ENCODE measurements at places on chromosomes 3 and 15.
A peak's percentile ranks its signal among the peaks of the same experiment; 100 is the strongest.

- no peak for DNase-seq
These were observed 22.7 kb upstream of the ZNF639 start for GRCh38 chr3:179299999-179300613.

DNA sequence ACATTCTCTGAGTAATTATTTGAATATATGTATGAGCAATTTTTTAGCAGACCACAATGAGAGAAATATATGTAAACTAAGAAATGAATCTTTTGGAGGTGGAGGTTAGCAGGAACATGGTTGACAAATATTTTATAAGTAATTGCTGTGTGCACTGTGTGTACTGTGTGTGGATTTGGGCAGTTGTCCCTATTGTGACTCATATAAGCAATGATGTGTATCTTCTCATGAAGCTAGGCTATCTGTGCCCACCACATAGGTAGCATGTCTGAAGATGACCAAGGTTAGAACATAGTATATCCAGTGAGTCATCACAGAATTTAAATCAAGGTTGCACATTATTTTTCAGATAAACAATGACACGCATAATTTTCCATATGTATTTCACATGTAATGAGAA is 713.9 kb upstream of the GBE1 start:
- no peak for DNase-seq

GRCh38 chr15:63709365-63709764 is 112.2 kb downstream of the FBXL22 start:
- DNase-seq = no peak

DNA sequence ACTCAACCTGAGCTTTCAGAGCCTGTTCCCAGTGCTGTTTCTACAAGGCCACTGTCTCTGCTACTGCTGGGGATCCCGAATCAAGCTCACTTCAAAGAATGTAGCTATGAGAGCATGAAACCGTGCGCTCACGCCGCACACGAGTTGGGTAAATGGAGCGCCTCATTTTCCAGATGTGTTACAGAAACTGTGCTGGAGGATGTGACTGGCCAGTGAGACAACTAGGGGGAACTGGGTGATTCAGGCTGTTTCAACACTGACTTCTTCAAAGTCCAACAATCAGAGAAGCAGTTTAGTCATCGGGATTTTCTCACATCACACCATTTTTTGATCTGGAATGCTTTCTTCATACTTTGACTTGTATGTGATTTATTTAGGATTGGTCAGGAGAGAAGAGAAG is 3.5 kb downstream of the ZNF710 start:
- peak; percentile 29 for DNase-seq

DNA sequence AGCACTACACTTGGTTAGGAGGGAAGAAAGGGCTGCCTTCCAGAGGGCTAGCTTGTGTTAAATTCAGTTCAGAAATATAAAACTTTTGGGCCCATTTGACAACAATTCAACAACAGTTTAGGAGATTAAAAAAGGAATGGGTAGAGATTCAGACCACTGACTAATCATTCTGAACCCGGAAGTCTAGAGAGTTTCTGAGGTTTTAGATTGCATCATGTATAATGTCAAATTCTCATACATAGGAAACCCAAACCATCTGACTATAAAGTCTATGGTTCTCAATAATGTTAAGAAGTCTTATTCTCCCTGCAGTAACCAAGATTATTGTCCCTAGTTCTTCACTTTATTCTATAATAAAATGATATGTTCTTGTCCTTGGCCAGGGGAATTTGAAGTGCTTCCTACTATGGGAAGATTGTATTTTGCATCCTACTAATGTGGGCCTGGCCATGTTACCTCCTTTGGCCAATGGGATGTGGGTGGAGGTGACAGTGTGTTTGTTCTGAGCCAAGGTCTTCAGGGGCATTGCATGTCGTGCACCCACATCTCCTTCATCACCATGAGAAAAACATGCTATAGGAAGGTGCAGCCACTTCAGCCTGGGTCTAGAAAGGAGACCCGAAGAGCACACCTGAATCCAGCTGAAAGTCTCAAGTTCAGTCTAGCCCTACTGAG is 66.4 kb upstream of the CCNL1 start:
- DNase-seq = no peak

DNA sequence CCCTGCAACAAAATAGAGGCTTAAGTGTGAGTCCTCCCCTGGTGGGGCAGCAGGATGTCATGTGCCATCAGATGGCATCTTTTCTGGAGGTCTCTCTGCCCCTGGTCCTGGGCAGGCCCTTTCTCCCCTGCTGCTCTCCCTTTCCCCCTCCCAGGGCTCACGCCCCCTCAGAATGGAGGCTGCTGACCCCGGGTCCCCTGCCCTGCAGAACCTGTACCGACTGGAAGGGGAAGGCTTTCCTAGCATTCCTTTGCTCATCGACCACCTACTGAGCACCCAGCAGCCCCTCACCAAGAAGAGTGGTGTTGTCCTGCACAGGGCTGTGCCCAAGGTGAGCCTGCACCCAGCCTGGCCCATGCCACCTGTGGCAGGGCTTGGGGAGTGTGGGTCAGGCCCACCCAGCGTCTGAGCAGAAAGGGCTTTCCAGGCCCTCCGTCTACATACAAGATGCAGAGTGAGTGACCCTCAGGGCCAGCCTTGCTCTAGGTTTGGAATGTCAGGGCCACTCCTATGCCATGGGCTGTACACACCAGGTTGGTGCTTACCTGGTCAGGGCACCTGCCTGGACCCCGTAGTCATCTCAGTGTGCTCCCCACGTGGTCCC is 7.1 kb downstream of the FES start:
- DNase-seq = no peak

All from activated naive CD4-positive, alpha-beta T cell treated with Interleukin-2 at 50 U/mL for 16 hours (primary cell).